ENCODE measurements at places on chromosomes 7 and 10. TPM values are rescaled to one million over a fixed set of nuclear protein-coding genes. Genes with fewer than 3 reads are reported as not detected.

The CACNB2 gene
- total RNA-seq = 62.2 TPM

The PSAP gene
- total RNA-seq = 604 TPM

The ATP6V0A4 gene
- total RNA-seq = 0.82 TPM

The DUSP5 gene
- total RNA-seq = 3.1 TPM

The MCU gene
- 24.9 TPM for total RNA-seq

The CALCR gene
- total RNA-seq = 0.27 TPM

The DNAJC12 gene
- total RNA-seq = 2.8 TPM

The NPTX2 gene
- 22.4 TPM for total RNA-seq

DNA sequence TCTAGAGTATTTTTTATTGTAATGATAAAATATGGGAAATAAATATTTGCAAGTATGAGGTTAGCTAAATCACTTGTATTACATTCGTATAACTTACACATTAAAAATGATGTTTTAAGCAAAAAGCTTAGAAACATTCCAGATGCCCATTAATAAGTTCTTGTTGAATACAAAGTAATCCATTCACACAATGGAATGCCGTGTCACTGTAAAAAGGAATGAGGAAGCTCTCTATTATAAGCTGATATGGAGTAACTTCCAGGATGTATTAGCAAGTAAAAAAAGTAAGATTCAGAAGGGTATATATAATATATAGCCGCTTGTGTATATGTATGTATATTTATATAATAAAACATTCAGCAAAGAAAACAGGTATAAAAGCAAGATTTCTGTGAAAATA is 412.8 kb upstream of the MTPN start:
- no peak for ATAC-seq

GRCh38 chr7:102152672-102153598 is 133.7 kb upstream of the SH2B2 start:
- ATAC-seq = peak; percentile 73

GRCh38 chr7:152866791-152867501 is 107.4 kb downstream of the ACTR3B start:
- no peak for ATAC-seq

GRCh38 chr7:134995239-134996096 is 9.2 kb downstream of the AGBL3 start:
- no peak for ATAC-seq

DNA sequence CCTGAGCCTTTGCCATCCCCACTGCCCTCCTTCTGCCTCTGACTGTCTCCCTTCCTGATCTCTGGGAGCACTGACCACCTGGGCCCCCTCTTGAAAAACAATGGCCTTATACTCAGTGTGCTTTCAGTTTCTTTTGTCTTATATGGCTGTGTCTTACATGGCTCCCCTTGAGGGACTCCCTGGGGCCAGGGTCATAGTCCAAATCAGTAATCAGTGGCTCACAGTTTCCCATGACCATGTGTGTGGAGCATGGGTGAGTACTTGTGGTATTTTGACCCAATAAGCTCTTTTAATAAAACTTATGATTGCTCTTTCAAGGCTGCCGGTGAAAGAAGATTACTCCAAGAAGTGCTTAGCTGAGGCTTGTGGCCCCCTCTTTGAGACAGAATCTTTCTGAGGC is 62.4 kb upstream of the PCBD1 start:
- no peak for ATAC-seq

DNA sequence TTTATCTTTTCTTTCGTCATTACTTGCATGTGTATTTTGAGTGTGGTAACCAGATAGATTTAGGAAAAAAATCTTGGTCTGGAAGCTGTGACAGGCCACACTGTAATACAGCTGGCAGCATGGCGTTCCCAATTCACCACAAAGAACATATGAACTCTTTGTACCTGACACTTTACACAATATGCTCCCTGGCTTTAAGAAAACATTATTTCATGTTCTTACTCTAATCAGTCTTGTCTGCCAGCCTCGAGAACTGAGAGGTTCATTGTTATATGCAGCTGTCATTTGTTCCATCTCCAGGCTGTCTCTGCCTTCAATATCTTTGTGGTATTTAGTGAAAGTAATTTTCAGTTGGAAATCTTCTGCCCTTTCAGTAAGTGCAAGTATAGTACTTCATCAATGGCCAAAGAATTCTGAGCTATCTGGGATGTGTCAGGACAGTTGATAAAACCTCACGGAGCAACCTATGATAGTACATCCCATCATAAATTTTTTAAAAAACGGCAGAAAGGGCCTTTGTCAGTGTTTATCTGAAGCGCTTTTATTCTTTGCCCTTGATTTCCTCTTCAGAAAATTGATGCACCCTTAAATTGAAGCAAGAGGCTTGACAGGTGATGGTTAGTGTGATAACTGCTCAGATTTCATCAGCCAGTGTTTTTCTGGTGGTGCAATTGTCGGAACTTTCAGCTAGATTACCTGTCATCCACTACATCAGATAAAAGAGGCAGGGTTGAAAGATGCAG is 146.3 kb upstream of the SP8 start:
- no peak for ATAC-seq

GRCh38 chr10:116132780-116133399 is 140.1 kb downstream of the GFRA1 start:
- no peak for ATAC-seq

- ATAC-seq = no peak
These were observed 481.5 kb upstream of the KLF6 start for GRCh38 chr10:4266416-4267085.

DNA sequence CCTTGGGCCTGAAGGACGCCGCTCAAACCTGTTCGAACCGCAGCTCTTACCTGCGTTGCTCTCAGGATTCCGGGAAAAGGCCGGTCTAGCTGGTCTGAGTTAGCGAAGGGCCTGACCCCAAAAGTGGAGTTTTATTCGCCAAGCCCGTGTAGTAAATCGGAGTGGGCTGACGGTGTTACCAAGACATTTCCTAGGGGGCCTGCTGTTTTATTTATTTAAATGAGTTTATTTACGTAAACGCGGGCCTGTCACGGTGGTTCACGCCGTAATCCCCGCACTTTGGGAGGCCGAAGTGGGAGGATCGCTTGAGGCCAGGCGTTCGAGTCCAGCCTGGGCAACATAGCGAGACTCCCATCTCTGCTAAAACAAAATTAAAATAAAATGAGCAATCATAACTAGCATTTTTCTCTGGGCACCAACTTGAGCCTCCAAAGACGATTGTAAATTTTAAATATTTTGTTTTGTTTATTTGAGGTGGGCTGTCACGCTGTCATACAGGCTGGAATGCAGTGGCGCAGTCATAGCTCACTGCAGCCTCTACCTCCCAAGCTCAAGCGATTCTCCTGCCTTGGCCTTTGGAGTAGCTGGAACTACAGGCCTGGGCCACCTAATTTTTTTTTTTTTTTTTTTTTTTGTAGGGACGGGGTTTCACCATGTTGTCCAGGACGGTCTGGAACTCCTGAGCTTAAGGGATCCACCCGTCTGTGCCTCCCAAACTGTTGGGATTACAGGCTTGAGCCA is 903 bp downstream of the ZNF655 start:
- no peak for ATAC-seq

- no peak for ATAC-seq
These were observed 54.8 kb upstream of the PLPP4 start for GRCh38 chr10:120402147-120402766.

DNA sequence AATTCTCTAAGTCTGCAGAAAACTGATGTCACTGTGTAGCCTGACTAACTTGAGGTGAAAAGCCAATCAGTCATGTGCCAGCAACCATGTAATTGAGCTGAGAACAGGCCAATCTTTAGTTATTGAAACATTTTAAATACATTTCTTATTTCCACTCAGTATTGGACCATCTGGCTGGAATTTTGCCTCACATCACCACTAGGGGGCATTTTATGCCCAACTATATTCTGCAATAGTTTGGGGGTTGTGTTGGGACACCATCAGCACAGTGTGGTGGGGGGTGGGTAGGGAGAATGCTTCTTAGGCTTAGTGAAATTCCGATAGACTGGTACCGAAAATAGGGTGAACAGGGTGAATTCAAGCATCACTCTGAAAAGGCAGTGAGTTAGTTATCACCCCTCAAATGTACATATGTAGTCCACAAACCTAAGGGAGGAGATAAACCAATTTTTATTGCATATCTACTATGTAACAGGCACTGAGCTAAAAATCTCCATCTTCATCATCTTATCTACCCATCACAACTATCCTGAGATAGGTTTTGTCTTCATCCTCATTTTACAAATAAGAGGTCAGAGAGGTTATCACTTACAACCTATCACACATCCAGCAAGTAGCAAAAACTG is 17.8 kb downstream of the NPSR1 start:
- ATAC-seq = no peak

DNA sequence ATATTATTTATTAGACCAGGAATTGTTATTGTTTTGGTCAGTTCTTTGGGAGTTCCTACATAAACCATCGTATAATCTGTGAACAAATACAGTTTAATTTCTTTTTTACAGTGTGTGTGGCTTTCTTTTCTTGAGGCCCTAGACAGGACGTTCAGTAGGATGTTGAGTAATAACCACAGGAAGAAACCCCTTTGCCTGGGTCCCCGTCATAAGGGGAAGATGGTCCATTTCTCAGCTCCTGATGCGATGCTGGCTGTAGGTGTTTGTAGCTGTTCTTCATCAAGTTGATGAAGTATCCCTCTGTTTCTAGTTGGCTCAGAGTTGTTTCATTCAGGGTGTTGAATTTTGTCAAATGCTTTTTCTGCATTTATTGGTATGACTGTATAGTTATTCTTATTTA is 219.7 kb upstream of the ADARB2 start:
- no peak for ATAC-seq

DNA sequence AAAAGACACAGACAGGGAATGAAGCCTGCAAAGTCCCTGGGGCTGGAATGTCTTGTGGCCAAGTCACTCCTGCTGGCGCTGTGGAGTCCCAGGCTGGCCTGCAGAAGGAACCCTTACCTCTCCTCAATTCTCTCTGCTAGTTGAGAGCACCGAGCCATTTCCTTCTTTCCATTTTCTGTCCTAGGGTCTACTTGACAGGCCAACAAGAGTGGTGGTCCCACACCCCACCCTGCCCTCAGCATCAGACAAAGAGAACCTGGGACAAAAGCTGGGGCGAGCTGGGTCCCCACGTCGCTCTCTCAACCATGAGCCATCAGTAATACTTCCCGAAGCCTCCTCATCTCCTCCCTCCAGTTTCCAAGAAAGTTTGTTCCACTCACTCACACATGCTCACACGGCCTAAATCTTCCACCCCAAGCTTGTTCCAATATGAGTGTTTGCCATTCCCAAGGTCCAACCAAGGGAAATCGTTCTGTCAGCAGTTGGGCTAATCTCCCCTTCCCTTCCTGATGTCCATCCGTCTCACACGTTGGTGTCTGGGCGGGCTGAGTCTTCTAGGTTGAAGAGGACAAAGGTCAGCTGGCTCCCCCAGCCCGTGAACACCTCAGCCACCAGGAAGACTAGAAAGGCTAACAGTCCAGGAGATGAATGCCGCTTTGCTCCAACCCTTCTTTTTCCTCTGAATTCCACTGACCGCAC is 44.3 kb downstream of the CLEC2L start:
- ATAC-seq = no peak

All from gastroesophageal sphincter (tissue), 4 donors.